ACHN (cell line): ENCODE measurements at places on chromosomes 2 and 18.

DNA sequence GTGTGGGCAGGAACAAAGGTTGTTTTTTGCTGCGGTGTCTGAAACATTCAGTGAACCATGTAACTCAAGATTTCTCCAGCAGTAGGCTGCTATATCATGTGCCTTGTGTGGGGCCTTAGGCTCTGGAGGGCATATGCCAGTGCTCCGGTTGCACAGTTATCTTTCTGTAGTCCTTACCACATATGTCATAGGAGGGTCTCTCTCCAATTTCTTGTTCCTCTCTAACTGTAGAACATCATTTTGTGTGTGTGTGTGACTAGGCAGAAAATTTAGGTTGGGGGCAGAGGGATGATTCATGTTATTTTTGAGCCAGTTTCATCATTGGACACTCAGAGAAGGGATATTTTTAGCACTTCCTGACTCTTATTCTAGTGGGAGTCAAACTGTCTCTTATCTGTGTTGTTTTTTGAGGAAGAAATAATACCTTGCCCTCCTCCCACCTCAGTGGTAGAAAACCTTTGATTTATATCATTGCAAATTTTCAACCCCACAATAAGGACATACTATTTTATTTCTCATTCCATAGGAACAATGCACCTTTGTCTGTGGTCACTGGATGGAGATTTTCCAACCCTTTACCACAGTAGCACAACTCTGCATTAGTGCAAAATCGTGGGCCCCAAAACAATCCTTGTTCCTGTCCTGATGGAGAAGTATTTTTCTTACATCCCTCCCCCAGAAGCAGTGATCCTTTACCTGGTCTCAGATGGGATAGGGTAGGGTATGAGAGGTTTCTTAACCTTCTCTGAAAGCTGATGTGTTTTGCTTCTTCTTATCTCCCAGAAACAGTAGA, 113.9 kb downstream of the CCDC74A start:
- DNase-seq = no peak

DNA sequence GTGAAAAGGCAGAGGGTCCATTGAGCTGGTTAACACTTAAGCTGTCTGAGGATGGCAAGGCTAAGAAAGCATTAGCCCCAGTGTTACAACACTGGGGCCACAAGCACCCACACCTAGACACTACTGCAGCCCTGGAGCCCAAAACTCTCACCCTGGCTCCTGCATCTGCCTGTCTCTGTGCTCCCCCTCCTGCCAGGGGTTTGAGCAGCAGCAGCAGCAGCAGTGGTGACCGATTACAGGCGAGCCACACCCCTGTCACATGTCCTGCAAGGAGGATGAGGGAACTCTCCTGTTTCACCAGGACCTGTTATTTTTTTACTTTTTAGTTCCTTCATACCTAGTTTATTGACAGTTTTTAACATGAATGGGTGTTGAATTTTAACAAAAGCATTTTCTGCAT, 326.7 kb upstream of the MAP2 start:
- no peak for DNase-seq

DNA sequence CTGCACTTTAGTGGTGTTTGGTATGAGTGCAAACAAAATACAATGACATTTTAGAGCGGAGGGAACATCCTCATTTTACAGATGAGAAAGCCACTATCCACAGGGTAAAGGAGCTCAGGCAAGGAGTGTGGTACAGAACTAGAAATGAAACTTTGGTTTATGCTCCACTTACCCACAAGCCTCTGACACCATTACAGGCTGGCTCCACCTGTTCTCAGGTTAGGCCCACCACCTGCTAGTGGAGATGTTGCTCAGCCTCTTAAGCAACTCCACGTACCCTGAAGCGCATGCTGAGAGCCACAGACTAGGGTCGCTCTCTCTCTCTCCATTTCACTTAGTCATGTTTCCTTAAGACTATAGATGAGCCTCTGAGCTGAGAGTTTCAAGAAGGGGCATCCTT, 130.0 kb downstream of the MBD2 start:
- DNase-seq = no peak

DNA sequence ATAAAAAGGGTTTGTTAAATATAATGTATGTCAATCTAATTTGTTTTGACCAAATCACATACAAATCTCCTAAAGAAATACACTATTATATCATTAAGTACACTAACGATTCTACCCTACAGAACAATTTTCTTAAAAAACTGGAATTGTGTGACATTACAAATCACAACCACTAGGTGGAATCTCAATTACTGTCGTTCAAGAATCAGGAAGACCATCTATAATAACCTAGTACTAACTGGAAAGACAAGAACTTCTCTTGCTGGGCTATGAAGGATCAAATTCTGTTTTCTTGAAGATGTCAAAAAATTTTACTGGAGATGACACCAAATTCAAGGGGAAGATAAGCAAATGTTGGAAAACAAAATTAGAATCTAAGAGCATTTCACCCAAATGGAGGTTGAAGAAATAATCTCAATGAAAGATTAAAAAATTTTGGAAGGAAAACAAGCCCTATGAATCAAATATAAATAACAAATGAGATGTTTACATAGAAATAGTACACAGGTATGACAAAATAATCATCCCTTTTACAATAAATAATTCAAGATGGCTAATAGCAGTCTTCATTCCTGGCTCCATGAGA, 110.9 kb downstream of the STK39 start:
- DNase-seq = peak; percentile 64

- DNase-seq = no peak
Observed at GRCh38 chr2:3325458-3326181, 52.0 kb downstream of the EIPR1 start.

DNA sequence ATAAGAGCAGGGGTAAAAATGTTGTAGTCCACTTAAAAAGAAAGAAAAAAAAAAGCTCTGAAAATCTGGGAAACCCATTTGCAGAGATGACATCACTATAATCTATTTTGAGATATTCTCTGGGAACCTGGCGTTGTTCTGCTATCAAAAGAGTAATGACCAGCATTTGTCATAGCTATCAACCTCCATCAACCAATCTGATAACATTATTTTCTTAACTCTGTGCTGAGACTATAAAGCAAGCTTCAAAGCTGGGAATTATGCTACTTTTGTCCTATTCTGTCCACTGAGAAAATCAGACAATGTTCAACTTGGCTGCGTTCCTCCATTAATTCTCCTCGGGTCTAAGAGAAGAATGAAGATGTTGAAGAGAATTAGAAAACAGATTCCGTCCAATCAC, 107.5 kb downstream of the STK39 start:
- DNase-seq = no peak

- peak; percentile 85 for DNase-seq
Observed at GRCh38 chr2:162840598-162841246, 2.2 kb upstream of the KCNH7 start.

GRCh38 chr2:218517434-218518206, 50.5 kb downstream of the USP37 start:
- no peak for DNase-seq

GRCh38 chr2:119064567-119064966, 94.0 kb downstream of the C1QL2 start:
- no peak for DNase-seq

- DNase-seq = peak; percentile 15
Observed at GRCh38 chr18:77063260-77063659, 69.3 kb downstream of the MBP start.

DNA sequence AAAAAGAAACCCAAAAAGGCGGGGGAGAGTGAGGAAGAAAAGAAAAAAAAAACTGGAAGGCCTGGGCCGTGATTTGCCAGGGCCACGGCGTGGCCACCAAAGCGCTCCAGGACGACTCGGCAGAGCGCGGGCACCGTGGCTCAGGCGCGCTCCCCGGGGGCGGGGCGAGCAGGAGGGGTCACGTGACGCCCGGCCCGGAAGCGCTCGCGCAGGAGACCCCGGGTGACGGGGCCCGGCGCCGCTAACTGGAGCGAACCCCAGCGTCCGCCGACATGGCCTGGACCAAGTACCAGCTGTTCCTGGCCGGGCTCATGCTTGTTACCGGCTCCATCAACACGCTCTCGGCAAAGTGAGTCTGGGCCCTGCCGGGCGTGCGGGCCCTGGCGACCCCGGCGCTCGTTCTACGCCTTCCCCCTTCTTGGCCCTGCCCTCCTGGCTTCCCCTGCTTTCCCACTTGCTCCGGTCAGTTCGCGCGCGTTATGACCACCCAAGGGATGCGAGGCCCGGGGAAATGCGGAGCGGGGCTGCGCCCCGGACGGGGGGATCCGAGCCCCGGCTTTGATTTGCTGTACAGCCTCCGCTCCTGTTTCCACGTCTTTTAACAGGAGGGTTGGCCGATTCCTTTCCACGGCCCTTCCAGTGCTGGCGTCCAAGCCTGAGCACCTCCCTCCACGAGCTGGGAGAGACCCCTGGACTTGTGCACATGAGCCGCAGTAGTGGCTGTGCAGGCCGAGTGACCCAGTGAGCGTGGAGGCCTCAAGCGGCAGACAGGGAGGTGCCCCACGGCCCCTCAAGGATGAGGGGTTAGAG, at the start of gene SLC35F6:
Gene SLC35F6, plus strand, starts transcription at position 207 of the 810 bp plus-strand sequence. Its CDS starts 66 bp downstream, at position 273.
- peak; percentile 84 for DNase-seq

- DNase-seq = peak; percentile 67
Observed at GRCh38 chr2:170530284-170530745, 184.8 kb upstream of the SP5 start.

DNA sequence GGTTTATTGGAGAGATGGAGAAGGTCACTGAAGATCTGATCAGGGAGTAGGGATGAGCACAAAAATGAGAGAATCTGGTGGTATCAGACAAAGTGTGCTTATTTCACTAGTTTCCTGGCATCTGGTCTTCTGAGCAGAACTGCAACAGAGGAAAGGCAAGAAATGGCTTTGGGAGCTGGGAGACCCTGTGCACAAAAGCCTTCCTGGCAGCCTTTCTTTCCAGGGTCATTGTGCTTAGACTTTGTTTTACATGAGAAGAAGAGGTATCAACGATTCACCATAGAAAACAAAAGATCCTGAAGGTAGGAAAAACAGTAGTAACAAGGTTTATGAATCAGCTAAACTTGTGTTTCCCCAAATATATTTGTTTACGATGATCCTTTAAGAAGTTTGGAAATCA, 162.9 kb downstream of the CNTNAP5 start:
- DNase-seq = no peak

GRCh38 chr2:43285987-43286386, 59.6 kb upstream of the ZFP36L2 start:
- DNase-seq = no peak

- DNase-seq = no peak
Observed at GRCh38 chr2:63053081-63053888, 2.7 kb downstream of the OTX1 start.
